ENCODE measurements at places on chromosomes 1 and 21.

DNA sequence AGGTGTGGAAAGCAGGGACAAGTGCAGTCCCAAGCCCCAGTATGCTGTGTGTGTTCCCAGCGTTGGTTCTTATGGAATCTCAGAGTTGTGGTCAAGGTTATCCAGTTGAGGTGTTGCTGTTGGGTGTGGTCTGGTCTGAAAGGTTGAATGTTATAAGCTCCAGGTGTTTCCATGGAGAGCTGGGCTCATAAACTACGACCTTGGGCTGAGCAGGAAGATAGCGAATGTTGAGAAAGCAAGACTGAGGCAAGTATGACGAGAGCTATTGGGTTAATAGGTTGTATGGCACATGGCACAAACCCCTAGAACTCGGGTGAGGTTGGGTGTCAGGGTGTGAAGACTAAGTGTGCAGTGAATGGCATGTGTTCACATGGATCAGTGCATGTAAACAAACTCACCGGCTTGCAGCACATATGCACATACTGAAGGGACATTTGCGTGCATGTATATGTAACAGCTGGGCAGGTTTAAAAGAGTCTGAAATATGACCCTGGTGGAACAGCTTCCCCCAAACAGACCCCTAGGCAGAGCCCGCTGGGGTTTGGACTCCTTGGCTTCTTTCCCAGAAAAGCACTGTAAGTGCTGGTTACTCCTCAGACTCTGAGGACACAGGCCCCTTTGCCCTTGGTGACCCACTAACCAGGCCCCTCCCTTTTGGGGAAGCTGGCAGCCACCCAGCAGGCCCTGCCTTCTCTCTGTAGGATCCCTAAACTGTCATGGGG, 117.5 kb downstream of the NAV1 start:
- no peak for DNase-seq

GRCh38 chr21:41121785-41122415, 46.1 kb upstream of the BACE2 start:
- peak; percentile 48 for DNase-seq

DNA sequence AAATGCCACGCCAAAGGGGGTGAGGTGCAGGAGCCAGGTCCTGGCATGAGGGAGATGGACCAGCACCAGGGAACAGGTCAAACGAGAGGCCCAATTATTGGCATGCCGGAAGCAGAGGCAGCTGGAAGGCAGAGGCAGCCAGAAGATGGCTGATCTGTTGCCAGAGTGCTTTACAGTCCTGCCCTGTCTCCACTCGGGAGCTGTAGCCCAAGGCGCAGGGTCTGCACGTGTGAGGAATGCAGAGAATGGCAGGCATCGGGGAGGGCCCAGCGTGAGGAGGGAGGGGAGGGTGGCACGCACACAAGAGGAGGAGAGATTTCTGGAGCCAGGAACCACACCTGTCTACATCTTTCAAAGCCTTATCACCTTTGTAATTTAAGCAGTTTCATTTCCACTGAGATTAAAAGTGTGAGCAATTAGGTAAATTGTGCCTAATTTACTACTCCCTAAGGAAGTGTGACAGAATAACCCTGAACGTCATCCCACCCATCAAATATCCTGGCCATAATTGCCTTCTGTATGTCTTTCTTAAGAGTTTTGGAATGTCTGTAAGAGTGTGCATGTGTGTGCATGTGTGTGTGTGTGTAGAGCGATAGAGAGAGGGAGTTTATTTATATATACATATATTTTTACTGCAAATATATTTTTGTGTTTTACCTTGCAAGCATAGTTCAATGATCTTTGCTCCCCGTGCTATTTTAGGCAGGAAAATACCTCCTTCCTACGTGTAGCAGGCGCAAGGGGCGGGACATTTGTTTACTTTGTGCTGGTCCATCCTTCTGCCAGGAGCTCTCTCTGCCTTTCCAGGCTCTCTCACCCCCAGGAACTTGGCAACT, 125.5 kb upstream of the SERBP1 start:
- DNase-seq = no peak

DNA sequence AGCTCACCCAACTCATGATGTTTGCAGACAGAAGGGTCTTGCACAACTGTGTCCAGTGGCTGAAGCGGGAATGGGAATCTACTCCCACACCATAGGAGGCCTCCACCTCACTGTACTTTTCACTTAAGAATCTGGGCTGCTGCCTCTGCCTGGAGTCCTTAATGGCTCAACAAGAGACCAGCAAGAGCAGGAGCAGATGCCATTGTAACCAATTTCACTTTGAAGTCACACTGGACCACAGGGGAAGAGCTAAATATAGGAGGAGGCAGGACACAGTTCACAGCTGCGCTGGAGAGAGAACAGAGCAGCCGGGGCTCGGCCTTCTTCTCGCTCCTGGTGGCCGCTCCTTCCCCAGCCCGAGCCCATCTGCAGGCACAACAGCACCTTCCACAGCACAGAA, 120.4 kb downstream of the SIPA1L2 start:
- no peak for DNase-seq

DNA sequence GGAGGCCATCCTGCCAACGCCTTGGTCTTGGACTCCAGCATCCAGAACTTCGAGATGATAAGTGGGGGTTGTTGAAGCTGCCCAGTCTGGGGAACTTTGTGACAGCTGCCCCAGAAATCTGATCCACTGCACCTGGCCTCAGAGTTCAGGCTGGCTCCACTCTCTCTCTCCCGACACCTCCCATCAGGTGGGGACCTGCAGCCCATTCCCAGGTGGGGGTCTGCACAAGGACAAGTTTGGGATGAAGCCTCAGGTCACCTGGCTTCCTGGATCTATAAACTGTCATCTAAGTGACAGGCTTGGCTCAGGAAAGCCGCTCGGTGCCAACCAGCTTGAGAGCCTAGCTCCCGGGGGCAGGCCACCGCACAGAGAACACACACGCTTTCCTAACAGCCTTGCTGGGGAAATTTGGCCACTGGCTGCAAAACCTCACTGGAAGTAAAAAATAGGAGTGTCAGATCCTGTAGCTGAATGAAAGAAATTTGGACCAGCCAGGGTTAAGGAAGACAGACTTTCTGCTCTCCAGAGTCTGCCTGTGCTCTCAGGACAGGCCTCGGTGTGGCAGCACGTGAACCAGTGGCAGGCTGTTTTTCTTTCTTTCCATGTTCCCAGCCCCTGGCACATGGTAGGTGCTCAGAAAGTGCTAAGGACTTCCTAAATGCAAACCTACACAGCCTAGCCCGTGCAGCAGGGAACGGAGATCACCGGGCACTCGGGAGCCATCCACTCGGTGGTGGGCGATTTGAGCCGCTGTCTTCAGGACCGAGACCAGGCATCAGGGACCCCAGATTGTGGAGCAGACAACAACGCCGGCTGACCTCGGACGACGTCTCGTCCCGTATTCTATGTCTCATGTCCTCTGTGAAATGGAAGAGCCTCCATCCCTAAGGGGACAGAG, 42.6 kb upstream of the LBR start:
- DNase-seq = no peak

DNA sequence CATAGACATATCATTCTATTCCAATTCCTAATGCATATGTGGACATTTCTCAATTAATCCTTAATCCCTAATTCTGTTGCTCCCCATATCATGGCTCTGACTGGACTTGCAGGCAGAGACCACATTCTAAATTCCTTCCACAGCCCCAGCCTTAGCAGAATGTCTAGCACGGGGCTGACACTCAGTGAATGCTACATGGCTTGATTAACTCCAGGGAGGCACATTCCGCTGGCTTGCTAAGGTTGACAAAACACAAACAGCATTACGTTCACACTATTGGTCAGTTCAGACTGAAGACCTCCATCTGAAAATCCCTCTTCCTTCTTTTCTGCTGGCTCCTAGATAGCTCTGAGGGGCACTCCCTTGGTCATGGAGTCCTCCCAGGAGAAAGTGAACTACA, 119.4 kb downstream of the ASTN1 start:
- no peak for DNase-seq

DNA sequence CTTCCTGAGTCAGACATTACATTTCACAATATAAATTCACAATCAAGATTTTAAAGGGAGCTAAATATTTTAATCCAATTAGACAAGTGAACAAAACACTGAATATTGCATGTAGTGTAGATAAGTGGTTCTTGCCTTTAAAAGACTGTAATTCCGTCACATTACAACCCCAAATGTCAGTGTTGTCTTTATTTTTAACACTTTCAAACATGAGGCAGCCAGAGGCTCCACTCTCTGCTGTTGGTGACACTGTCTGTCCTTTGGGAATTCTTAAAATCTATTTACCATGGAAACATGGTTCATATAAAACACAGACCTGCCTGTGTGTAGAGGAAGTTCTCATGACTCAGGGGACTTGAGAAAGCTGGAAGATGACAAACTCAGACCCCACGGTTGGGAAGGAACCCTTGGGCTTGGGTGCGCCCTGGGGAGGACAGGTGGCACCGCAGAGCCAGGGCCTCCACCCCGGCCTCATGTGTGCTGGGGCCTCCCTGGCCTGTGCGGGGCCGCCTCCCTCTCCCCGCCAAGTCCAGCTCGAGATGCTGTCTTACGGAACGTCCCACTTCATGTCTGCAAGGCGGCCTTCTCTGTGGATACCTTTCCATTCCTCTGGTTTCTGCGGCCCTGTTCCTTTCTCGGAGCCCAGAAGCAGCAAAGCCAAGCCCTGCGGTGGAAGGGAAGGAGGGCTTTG, 239.0 kb downstream of the SDCCAG8 start:
- no peak for DNase-seq

DNA sequence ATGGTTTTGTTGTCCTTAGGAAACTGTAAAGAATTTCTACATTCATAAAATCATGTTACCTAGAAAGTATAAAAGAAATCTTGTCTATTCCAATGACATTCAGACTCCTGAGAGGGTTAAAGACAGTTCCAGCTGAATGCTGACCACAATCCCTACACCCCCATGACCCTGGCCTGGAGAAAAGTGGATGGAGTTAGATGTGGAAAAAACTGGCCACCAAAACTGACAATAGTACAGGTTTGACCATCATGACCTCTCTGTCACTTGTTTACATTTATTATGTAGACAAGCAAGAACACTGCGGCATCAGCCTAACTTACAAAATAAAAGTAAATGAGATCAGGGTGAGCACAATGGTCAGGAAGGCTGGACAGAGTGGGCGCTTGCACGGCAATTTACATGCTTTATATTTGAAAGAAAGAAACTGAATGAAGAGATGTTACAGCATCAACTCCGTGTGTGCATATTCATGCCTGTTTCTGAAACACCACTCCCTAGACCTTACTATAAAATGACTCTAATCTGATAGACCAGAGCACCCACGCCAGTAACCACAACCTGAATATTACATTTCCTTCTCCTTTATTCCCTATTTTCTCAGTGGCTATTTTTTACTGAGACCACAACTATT, 116.0 kb downstream of the ESRRG start:
- DNase-seq = no peak

GRCh38 chr1:41021526-41022308, at the start of gene SLFNL1:
Gene SLFNL1 (minus strand): TSS chr1:41021725. CDS start chr1:41020660, 1,065 bp downstream.
- no peak for DNase-seq

- DNase-seq = no peak
These were observed 32.3 kb upstream of the ETS2 start for GRCh38 chr21:38773099-38774061.

DNA sequence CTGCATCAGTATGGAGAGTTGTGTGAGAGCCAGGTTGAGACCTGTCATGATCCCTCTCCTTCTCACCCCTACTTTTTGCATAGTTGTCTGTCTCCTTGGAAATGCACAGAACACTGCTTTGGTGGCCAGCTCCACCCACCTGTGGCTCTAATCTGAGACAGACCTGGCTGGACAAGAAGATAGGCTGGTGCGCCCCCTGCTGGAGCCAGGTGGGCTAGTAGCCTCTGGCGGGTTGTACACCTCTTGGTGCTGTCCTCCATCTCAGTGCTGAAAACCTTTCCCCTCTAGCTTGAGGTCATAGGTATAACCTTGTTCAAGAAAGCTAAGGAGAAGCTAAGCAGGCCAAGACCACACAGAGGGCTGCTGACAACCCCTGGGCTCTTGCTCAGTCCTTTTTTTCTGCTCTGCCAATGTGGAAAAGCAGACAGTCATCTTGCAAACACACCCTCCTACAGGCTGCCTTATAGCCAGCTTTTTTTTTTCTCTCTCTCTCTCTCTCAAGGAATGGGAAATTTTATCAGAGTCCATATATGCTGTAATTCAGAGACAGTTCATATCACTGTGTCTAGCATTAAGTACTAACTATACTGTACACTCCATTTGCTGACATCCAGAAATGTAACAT, 58.8 kb upstream of the SPATA6 start:
- peak; percentile 2 for DNase-seq
